ENCODE measurements at places on chromosomes 6 and 20.

- DNase-seq, result no peak
Observed at GRCh38 chr6:170030821-170031471, 259.9 kb downstream of the DLL1 start.

- DNase-seq, result no peak
Observed at GRCh38 chr6:10389739-10390494, 25.0 kb downstream of the TFAP2A start.

GRCh38 chr6:137928286-137928685, 61.2 kb downstream of the TNFAIP3 start:
- DNase-seq, result no peak

- DNase-seq, result no peak
Observed at GRCh38 chr6:167338541-167339117, 13.7 kb downstream of the TTLL2 start.

DNA sequence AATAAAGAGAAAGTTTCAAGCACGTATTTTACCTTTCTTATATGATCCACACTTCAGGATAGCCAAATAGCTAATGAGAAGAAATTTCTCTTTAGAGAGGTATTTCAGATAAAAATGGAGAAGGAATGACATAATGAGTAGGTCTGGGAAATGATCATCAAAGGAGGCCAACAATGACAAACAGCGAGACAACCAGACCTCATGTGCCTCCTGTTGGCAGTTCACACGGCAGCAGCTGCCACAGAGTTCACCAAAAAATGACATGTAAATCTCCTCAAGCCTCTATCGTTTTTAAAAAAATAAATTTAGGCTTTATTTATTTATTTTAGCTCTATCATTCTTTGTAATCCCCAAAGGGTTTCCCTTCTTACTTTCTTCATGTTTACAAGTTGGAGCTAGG, 47.7 kb downstream of the SLC2A12 start:
- no peak for DNase-seq

- no peak for DNase-seq
Observed at GRCh38 chr6:107543088-107543487, 53.2 kb downstream of the SOBP start.

DNA sequence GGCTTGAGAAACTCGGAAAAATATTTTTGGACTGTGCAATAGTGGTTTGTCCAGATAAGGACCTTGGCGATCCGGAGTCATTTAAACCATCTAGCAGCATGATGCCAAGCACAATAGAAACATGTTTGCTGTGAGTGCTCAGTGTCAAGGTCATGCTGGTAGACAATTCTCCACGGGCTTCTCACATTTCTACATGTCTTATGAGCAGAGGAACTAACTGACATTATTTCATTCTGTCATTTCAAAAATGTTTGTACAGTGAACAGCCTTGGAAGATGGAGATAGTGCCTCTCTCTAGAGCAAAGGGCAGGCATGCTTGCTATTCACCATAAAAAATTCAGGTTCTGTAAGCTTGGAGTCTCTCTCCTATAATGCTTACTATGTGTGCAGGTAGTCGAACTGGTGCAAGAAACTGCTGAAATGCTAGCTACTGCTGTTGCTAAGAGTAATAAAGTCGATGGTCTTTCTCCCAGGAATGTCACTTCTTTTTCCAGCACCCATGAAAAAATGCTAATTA, 25.4 kb upstream of the CCN2 start:
- no peak for DNase-seq

- DNase-seq, result no peak
Observed at GRCh38 chr6:18102783-18103509, 19.5 kb downstream of the NHLRC1 start.

DNA sequence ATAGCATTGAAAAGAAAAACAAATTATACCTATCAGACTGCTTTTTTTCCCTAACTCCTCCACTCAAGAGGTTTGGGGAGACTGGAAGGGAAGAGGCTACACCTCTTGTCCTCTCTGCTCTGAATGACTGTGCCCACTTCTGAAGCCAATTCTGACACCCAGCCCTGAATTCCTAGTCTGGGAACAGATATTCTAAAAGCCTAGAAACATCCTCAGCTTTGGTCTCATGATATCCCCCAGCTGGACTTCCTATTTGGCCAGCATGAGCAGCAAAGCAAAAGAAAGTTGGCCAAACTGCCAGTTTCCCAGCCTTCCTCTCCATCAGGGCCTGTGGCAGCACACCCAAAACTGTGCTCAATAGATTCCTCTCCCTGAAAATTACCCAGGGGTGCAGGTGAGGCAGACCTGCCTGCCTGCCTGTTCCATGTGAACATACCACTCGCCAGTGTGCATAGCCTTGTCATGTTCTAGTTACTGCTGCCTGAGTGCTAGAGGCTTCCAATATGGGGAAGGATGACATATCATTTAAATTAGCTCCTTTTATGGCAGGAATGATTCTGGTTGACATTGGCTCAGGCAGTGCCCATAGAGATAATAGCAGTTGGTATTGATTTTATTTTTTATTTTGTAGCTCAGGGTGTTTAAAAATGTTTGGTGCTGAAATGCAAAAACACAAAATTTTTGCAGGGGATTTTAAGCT, 152.1 kb upstream of the RIN2 start:
- DNase-seq, result no peak

- no peak for DNase-seq
Observed at GRCh38 chr6:137754866-137755265, 112.2 kb upstream of the TNFAIP3 start.

- no peak for DNase-seq
Observed at GRCh38 chr6:68497927-68498326, 137.2 kb upstream of the ADGRB3 start.

- no peak for DNase-seq
Observed at GRCh38 chr6:34485321-34486060, 19.6 kb downstream of the PACSIN1 start.

GRCh38 chr6:116812051-116812650, 16.7 kb downstream of the GPRC6A start:
- DNase-seq, result no peak

DNA sequence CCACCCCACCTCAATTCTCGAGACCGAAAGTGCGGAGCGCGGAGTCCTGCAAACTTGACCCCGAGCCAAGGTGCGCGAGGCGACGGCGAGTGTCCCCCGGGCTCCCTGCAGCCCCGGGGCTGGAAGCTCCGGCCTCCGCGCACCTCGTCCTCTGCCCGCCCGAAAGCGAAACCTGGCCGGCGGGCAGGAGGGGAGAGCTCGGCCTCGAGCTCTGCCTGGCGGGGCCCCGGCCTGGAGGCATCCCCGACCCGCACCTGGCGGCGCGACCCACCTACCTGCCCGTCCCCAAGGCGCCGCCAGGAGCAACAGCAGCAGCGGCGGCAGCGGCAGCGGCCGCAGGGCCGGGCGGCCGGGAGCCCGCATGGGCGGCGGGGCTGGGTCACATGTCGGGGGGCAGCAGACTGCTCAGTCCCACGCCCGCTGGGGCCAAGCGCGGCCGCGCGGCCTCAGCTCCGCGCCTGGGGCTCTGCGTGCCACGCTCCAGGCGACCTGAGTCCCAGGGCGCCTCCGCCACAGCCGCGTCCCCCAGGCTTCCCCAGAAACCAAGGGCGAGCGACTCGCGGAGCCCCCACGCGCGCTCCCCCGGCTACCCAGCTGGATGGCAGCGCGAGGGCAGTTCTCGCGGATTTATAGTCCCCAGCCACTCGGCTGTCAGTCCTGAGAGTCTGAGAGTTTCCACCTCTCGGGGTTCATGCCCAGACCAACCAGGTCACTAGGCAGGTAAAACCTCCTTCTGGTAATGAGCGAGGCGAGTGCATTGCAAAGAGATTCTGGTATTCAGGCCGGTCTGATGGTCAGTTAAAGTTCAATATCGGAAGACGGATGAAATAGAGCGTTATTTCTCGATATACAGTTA, at the start of gene IL20RA:
Gene IL20RA (minus strand): TSS at position 600 of the 856 bp plus-strand sequence. CDS start 237 bp downstream, at position 363.
- peak; percentile 5 for DNase-seq

DNA sequence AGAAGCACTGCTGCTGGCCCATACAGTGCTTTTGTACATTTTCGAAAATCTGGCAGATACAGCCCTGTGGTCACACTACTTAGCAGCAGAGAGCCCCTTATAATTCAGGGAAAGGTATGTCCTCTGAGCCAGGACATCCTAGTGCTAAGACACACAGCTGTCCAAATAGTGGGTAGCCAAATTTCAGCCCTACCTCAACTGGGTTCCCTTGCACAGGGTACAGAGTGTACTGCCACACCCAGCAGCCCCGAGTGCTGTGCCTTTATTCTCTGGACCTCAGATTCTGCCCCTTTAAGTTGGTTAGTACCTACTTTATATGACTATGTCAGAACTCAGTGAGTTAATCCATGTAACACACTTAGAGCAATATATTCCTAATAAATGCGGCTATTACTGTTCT, 47.6 kb downstream of the PRPH2 start:
- DNase-seq, result no peak

- peak; percentile 90 for DNase-seq
Observed at GRCh38 chr6:27795697-27796494, 116.3 kb downstream of the OR2B2 start.

Measured in ACHN (cell line).